Stimulated activated naive CD4-positive, alpha-beta T cell (primary cell): ENCODE measurements at places on chromosomes 12 and 14.

DNA sequence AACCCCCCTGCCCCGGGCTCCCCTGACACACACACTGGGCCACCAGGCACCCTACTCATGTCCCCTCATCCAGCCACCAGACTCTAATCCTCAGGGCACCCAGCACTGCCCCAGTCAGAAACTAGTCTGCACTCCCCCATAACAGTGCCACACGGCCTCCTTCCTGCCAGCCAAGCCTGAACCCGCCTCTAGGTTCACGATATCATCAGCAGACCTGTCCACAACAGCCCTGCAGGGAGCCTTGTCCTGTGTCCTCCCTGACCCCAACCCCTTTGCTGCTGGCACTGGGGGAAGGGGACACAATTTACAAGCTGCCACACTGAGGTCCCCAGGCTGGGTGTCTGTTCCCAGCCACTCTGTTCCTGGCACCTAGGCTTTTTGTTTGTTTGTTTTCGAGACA, 33.6 kb downstream of the LTBP2 start:
- no peak for DNase-seq

DNA sequence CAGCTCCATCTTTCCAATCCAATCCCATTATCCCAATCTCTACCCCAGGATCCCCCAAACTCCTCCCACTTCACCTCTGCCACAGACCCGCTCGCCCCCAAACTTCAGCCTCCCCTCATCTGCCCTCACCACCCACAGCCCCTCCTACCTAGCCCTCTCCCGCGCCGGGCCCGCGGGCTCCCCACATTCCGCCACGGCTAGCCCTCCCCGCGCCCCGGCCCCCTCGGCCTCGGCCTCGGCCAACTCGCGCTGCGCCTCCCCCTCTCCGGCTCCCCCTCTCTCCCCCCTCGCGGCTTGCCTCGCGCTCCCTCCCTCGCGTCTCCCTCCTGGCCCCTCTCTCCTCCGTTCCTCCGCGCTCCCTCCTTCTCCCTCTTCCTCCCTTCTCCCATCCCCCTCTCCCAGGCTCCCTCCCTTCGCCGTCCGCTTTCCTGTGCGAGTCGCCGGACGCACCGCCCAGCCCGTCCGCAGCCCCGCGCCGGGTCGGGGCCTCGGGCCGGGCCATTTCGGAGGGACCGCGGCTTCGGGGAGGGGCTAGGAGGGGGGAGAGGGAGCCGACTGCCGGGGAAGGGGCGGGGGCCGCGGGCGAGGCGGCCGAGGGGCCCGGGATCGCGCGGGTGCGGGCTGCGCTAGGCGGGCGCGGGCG, at the start of gene ATN1:
Gene ATN1 (plus strand): TSS at position 581 of the 643 bp plus-strand sequence. CDS start 6,043 bp downstream, outside the sequence.
- no peak for DNase-seq

DNA sequence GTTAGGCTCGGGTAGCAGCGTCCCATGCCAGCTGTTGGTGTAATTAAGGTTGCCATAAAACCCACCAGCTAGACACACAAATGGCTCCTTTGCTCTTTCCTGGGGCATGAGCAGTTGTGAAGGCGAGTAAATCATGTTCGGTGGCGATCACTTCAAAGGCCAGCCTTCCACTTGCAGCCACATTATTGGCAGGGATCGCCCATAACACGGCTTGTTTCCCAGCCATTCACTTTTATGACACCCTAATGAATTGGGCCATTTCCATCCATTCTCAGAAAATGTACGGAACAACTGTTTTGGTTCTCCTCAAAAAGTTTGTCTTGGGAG, 63.4 kb downstream of the BEGAIN start:
- no peak for DNase-seq

GRCh38 chr12:14576896-14577295, 9.2 kb upstream of the PLBD1 start:
- no peak for DNase-seq

GRCh38 chr12:114491916-114492315, 86.0 kb upstream of the TBX5 start:
- DNase-seq = no peak

DNA sequence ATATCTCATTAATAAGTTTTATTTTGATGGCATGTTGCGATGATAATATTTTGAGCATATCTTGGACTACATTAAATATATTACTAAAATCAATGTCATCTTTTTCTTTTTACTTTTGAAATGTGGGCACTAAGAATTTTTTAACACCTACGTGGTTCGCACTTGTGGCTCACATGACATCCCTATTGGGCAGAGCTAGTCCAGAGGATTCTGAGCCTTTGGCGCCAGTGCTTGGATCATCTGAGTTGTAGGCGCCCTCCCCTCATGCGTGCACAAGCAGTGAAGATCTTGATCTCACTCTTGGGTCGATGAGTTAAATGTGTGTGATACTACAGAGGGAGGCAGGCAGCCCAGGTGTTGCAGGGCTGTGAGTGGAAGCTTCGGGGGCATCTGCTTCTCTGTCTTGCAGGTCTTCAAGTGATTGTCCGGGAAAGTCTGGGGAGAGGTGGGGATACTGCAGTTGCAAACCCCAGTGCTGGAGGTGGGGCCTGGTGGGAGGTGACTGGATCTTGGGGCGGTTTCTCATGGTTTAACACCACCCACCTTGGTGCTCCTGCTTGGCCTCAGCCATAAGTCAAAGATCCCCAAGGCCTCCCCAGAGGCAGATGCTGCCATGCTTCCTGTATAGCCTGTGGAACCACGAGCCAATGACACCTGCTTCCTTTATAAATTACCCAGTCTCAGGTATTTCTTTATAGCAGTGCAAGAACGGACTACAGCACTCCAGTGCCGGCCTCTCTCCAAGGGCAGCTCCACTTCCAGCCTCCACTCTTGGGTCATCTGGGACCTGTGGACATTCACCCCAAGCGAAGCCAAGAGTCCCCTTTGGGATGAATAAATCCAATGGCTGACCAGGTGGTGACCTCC, 46.1 kb upstream of the PPP2R5C start:
- no peak for DNase-seq

DNA sequence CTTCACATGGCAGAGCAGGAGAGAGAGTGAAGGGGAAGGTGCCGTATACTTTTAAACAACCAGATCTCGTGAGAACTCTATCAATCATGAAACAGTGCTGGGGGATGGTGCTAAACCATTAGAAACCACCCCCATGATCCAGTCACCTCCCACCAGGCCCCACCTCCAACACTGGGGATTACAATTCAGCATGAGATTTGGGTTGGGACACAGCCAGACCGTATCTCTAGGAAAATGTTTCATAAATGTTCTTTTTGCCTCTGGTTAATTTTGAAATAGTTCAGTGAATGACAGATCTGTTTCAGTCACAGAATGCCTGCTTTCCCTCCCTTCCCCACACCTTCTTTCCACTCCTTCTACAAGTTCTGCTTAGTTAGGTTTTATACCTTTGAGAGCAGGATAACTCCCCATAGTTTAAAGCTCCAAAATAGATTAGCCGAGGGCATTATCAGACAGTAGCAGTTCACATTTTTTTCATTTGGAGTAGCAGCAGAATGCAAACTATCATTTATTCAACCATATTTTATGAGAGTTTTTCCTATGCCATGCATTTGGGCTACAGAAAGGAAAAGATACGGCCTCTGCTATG, 27.1 kb downstream of the PELI2 start:
- no peak for DNase-seq

DNA sequence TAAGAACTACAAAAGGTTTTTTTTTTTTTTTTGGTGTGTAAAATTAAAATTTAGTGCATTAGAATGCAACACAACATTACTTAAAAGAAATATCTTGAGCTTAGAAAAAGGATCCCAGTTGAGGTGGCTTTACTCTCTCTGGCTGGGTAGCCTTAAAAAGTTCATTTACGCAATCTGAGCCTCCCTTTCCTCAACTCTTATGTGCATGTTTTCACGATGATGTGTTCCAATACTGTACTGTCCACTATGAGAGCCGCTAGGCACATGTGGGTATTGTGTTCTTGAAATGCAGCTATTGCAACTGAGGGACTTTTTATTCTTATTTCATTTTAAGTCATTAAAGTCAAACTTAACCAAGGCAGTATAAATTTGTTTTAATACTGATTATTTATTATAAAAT, 460.9 kb upstream of the SYT1 start:
- no peak for DNase-seq

DNA sequence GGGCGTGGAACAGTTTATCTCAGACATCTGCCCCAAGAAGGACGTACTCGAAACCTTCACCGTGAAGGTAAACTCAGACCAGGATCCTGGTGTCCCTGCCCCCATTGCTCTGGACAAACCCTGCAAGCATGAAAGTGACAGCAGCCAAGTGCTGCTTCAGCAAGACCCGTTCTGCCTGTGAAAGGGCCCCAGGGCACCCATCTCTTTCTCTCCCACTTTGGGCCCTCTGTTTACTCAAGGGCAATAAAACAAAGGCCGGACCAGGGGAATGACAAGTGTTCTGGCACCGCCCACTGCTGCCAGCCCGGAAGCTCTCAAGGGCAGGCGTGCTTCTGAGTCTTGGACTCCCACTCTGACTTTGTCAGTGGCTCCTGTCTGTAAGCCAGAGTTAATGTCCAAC, 35.3 kb downstream of the CD9 start:
- no peak for DNase-seq

- DNase-seq = no peak
These were observed 71.8 kb downstream of the MYRFL start for GRCh38 chr12:69896653-69897381.

DNA sequence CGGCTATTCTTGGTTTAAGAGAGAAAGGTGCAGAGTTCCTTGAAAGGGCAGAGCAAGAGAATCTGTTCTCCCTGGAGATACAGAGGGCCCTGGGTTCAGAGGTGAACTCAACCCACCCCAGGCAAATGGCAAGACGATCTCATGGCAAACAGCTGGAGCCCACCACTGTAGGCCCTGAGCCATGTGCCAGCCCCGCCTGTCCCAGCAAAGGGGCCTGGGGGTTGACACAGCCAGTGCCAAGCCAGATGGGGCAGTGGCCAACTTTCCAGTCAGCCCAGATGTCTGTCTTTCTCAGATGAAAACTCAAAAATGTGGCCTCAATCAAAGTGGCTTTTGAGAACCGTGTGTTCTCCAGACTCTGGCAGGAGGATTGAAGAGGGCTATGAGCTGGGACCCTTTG, 51.8 kb downstream of the ISCA2 start:
- no peak for DNase-seq

- DNase-seq = no peak
These were observed 91.6 kb downstream of the DHRS2 start for GRCh38 chr14:23727566-23728335.

GRCh38 chr12:32688786-32689185, 9.7 kb downstream of the DNM1L start:
- DNase-seq = no peak

DNA sequence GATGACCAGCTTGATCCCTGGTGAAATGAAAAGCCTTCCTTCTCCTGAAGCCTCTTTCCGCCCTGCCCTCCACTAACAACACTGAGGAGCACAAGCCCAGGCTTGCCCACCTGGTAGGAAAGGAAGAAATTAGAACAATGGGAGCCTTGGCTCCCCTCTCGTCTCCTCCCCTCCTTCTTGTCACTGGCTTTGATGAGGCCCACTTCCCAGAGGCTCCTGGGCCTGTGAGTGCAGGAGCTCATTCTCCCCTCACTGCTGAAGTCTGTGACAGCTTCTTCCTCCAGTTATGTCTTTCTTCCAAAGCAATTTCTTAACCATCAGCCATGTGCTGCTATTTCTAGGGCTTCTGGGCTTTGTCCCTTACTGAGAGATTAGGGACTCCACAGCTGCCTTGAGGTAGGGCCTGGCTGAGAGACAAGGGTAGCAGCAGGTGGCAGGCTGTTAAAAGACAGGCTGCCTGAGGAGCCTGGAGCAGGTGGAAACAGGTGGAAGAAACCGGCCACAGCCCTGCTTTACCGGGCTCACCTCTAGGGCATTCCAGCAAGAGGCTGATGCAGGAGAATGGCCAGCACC, 53.6 kb upstream of the SRSF5 start:
- no peak for DNase-seq

DNA sequence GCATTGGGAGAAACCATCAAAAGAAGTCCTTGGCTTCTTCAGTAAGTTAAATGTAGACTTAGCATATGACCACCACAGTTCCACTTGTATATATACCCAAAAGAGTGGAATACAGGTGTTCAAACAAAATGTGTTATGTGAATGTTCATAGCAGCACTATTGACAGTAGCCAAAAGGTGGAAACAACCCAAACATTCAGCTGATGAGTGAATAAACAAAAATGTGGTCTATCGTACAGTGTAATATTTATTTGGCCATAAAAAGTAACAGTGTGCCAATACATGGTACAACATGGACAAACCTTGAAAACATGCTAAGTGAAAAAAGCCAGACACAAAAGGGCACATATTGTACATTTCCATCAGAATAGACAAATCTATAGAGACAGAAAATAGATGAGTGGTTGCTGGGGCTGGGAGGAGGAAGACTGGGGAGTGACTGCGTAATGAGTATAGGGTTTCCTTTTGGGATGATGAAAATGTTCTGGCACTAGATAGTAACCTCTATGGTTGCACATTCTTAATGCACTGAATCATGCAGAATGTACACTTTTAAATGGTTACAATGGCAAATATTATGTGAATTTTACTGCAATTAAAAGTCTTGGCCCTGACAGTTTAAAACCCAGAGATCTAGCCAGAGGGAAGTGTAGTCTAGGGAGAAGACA, 5.5 kb downstream of the ERP29 start:
- DNase-seq = no peak
